Stimulated activated CD4-positive, alpha-beta T cell treated with anti-CD3 and anti-CD28 coated beads, Interleukin-2, amount 100 ng/mL, for 24 hours (primary cell): ENCODE measurements at places on chromosomes 4 and X.

DNA sequence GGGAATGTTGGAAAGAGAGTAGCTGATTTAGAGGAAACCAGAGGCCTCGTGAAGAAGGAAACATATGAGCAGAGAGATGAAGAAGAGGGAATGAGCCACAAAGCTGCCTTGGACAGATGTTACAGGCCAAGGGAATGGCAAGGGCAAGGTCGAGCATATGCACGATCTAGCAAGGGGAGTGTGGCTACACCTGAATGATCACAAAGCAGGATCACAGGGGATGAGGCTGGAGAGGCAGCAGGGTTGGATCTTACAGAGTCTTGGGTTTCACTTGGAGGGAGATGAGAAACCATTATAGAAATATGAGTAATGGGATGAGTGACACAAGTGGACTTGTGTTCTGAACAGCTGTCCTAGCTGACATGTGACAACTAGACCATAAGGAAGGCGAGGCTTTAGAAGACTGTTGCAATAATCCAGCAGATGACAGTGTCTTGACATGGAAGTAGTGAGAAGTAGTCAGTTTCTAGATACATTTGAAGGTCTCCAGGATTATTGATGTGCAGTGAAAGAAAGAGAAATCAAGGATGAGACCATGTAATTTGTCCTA, 58.7 kb downstream of the RASGEF1B start:
- DNase-seq, result no peak

DNA sequence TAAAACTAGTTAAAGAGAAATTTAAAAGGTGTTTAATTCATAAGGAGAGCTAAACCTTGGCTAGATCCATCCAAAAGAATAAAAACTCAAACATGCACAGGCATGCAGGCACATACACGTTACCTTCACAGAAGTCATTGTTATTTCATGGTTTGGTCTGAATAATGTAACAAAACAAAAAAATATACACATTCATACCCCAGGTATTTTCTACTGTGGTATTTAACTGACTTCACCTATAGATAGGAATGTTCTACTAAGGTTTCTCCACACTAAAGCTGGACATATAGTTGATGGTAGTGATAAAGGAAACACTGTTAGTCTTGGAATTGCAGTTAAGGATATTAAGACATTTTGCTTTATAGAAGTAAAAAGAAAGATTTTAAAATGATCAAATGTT, 283.6 kb upstream of the PCDH10 start:
- no peak for DNase-seq

DNA sequence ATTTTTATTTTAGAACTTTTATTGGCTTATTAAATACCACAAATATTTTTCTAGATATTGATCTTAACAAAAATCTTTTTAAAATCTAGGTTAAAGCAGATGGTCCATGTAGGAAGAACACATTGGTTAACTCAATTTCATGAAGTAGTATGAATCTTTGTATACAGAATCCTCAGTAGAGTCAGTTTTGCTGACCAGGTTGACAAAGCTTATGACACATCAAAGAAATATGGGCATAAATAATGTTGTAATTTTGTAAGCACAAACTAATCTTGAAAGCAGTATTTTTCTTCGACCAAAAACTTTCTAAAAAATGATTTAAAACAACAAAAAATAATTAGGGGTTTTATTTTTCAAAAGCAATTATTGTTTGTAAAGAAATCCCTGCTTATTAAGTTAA, 479.3 kb upstream of the PCDH10 start:
- no peak for DNase-seq

DNA sequence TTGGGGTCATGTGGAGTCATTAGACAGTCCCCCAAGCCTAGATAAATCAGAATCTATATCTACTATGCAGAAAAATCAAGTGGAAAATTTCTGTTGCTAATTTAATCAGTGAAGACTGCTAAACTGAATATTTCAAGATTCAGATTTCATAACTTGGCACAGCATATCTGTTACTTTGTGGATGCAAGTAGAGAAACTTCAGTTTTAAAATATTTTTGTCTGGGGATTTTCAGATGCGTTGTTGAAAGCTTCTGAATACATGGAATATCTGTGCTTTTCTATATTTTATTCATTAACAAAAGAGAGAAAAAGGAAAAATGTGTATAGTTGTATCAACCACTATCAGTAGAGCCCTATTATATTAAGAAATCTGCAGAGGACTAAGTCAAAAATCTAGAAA, 4.4 kb downstream of the FGF5 start:
- DNase-seq, result no peak

DNA sequence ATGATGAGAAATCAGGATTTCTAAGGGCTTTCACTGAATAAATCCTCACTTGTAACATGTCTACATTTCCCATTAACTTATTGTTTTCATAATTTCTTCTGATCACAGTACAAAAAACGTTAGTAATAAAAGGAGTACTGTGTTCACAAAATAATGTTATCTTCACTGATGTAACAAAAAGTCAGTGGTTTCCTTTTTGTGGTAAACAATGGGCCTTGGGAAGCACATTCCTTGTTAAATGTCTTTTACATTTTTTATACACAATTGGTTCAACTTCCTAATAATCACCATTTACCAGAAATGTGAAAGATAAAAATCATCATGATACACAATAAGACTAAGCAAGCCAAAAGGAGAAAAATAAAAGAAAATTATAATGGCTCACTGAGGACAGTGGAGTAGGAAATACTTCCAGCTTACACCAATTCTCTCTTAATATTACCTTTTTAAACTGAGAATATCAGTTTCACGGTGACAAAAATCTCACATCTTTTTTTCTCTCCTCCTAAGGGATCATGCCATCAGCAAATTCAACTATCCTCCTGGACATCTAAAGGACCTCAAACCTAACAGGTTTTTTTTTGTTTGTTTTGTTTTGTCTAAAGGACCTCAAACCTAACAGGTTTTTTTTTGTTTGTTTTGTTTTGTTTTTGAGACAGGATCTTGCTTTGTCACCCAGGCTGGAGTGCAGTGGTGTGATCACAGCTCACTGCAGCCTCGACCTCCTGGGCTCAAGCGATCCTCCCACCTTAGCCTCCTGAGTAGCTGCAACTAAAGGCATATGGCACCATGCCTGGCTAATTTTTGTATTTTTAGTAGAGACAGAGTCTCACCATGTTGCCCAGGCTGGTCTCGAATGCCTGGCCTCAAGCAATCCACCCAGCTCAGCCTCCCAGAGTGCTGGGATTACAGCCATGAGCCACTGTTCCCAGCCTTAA, 57.3 kb downstream of the FRYL start:
- no peak for DNase-seq

GRCh38 chrX:38975368-38975942, 174.2 kb downstream of the MID1IP1 start:
- DNase-seq, result no peak

DNA sequence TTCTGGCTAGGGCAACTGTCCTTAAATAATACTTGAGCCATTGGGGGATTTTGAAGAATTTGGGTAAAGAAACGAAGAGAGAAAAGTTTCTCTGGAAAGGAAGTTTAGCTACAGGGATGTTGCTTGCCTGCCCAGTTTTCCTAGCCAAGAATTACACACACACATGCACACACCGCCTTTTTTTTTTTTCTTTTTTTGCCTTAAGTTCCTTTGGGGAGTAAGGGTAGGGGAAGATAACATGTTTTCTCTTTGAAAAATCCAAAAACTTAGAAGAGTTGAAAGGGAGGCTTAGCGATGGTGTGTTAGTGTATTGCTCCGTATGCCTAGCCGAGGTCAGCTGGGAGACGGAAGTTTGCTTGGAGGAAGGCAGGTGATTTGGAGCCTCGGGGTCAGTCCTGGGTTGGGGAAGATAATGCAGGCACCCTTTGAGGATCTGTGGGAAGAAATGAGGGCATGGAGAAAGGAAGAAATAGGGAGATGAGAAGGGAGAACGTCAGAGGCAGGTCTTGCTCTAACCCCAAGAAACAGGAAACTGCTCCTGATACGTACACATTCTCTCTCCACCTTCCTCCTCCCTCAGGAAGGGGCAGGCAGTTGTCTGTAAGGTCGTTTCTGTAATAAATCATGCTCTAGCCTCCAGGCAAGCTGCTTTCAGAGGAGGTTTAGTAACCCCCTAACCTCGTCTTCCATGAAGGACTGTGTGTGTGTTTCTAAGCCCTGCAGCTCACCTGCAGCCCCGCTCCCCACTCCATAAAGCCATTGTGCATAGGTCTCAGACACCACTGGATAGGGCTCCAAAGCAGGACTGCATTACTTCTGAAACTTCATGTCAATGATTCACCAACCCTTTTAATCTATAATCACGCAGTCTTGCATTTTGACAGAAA, 10.5 kb downstream of the KLF3 start:
- DNase-seq, result no peak

DNA sequence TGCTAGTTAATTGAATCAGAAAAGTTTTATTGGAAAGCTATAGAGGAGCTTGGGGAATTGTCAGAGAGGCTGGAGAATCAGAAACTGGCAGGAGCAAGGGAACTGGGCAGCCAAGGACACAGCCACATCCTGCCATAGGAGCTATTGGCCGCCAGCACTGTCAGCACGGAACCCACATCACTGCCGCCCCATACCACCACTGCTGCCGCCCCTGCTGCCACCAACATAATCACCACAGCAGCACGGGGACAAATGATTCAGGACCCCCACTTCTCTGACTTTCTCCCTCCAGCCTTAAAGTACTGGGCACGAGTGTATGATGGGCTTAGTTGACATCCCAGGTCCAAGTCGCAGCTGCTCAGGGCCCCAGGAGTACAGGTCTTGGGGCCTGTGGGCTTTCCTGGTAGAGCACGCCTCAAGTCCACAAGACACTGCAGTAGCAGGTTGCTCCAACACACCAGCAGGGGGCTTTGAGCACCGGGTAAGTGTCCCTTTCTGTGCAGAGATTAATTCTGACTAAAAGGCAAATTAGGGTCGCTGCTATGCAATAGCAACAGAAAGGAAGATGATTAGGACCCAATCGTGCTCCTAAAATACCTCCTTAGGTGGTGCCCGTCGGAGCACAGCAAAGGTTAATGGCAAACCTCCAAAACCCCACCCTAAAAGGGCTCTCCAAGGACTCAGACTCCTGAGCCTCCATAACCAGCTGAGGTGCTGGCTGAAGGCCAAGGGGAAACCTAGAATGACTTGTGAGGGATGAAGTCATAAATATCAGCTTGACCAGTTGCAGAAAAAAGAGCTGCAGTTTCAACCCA, 6.9 kb downstream of the PJA1 start:
- no peak for DNase-seq

- DNase-seq, result no peak
These were observed 53.2 kb downstream of the MAML3 start for GRCh38 chr4:140100771-140101170.

- no peak for DNase-seq
These were observed 70.1 kb upstream of the ENPP6 start for GRCh38 chr4:184287697-184288255.

GRCh38 chrX:130836447-130836846, 66.6 kb downstream of the ENOX2 start:
- no peak for DNase-seq

GRCh38 chr4:142952821-142953580, 106.9 kb upstream of the INPP4B start:
- no peak for DNase-seq

- DNase-seq, result no peak
These were observed 39.3 kb downstream of the ATG4A start for GRCh38 chrX:108130889-108131288.
